ENCODE measurements at places on chromosomes 5 and 9.

- no peak for DNase-seq
These were observed 693.8 kb downstream of the DNAH5 start for GRCh38 chr5:13250464-13251291.

DNA sequence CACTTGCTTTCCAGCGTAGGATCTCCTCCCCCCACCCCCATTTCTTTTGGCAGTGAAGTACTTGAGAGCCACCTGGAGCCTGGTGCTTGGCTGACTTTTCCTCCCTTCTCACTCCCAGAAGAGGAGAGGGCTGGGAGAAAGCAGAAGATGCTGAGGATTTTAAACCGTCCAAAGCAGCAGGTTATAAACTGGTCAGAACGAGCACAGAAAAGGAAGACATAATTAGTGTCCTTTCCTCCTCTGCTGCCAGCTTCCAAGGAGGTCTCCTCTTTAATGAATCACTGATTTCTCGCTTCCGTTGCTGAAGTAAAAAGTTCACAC, 563 bp upstream of the FGF10 start:
- no peak for DNase-seq

DNA sequence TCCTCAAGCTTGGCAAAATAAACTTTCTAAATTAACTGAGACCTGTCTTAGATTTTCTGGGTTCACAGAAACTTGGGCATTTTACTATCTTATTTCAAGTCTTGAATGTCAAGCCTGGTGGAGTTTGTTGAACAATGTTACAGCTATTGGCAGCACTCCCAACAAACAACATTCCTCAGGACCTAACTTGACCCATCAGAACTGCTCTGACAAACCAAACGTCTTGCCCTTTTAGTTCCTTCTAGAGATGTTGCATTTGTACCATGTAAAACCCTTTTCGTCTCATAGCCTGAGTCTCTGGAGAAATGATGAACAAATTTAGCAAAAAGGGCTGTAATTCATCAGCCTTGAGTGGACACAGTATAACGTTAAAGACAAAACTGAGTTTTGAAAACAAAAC, 51.1 kb downstream of the GNA14 start:
- no peak for DNase-seq

- no peak for DNase-seq
These were observed 446.2 kb downstream of the PLK2 start for GRCh38 chr5:58013542-58014258.

- DNase-seq, result no peak
These were observed 9.4 kb upstream of the TENT2 start for GRCh38 chr5:79602889-79603288.

DNA sequence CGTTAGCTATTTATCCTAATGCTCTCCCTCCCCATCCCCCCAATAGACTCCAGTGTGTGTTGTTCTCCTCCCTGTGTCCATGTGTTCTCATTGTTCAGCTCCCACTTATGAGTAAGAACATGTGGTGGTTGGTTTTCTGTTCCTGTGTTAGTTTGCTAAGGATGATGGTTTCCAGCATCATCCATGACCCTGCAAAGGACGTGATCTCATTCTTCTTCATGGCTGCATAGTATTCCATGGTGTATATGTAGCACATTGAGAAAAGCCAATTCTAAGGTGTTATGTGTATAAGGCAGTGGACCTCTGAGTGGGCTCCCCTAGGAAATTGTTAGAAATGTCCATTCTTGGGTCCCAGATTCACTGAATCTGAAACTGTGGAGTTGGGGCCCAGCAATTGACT, 103.1 kb upstream of the MYO10 start:
- DNase-seq, result no peak

DNA sequence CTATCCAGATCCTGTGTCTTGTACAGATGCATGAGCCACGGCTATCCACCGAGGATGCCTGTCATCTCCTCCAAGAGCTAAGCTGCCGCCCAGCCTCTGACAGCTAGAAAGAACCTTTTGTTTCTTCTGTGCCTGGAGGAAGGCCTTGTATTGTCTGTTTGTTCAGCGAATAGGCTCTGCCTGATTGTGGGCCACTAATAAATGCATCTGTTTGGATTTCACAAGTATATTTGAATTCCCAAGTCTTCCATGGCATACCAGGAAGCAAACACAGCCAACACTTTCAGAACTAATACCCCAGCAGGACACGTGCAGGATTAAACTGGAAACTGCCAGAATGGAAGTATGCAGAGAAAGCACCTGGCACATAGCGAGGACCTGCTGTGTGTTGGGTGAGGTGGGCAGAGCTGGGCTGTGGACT, 92.7 kb upstream of the NEURL1B start:
- no peak for DNase-seq
